Activated CD4-positive, alpha-beta T cell treated with anti-CD3 and anti-CD28 coated beads, Interleukin-2, amount 50 U/mL, for 48 hours (primary cell): ENCODE measurements at places on chromosomes 13 and 19.

DNA sequence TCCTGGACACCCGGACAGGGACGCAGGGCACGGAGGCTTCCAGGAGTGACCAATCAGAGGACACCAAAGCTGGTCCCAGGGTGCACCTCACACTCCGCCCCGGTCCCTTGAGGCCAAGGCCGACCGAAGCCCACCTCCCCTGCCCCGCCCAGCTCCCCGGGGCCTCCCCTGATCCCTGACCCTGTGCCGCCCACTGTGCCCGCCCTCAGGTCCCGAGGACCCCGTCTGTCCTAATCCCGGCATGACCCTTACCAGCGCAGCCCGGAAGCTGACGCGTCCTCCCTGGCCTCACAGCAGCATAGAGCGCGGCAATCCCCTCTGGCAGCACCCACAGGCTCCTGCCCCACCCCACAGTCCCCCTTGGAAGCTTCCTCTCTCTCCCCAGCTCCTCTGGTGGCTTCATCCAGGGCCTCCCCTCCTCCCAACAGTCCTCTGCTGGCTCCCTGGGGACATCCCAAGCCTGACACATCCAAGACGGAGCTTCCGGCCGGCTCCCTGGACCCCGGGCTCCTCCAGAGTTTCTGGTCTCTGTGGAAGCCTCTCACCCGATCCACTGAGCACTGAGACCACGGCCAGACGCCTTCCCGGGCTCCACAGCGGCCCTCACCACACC lies 7.4 kb upstream of the CDC34 start:
- no peak for DNase-seq

DNA sequence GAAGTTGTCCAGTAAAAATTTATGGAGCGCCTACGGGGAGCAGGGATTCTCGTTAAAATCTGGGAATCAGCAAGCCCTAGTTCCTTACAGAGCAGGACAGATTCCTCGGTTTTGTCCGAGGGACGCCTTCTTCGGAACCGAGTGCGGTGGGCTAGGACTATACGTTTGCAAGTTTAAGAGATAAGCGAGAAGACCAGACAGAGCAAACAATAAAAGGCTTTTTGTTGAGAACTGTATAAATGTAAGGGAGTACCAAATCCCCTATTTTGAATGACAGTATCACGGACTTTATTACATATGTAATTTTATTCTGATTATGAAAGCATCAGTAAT lies 971 bp upstream of the ANKRD10 start:
- DNase-seq, result no peak

DNA sequence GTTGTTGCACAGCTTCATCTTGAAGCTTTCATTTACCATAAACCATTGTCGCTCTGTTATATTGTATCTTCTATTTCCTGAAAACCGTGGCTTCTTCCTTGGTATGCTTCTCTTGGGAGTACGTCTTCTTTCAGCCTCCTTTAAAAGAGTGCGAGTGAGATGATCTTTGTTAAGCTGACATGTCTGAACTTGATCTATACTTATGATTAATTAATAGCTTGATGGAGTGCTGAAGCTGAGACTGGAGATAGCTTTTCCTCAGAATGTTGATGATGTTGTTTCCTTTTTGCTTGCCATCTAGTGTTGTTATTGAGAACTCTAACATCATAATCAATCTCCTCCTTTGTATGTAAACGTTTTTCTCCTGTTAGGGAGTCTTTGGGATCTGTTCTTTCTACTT lies 529.3 kb upstream of the SPRY2 start:
- DNase-seq, result no peak

GRCh38 chr19:40726279-40726678 lies 9.4 kb downstream of the ITPKC start:
- no peak for DNase-seq

GRCh38 chr13:106472621-106473020 lies 62.8 kb downstream of the EFNB2 start:
- DNase-seq, result no peak

GRCh38 chr19:29653398-29653797 lies 11.9 kb upstream of the PLEKHF1 start:
- DNase-seq, result no peak

DNA sequence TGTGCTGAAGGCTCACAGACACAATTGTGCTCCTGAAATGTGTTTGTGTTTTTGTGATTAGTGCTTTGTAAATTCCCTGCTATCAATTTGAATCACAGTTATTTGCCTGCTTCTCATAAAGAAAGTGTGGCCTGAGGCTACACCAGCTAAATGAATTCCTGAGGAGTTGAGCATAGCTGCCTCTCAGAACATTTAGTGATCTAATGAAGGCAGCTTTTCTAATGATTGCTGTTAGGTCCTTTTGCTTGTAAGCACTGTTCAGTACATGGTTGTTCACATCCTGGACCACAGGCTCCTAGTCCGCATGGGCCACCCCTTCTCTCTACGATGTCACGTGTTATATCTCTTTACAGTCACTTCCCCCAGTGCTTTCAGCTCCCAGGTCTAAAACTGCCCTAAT lies 238.2 kb downstream of the B3GLCT start:
- no peak for DNase-seq

- DNase-seq, result no peak
These were observed 97.3 kb upstream of the MCF2L start for GRCh38 chr13:112871742-112872141.

GRCh38 chr13:83876546-83876945 lies 5.7 kb downstream of the SLITRK1 start:
- DNase-seq, result no peak

GRCh38 chr13:45042539-45042938 lies 53.2 kb downstream of the GPALPP1 start:
- no peak for DNase-seq

GRCh38 chr13:26376430-26376829 lies 122.5 kb downstream of the CDK8 start:
- no peak for DNase-seq

DNA sequence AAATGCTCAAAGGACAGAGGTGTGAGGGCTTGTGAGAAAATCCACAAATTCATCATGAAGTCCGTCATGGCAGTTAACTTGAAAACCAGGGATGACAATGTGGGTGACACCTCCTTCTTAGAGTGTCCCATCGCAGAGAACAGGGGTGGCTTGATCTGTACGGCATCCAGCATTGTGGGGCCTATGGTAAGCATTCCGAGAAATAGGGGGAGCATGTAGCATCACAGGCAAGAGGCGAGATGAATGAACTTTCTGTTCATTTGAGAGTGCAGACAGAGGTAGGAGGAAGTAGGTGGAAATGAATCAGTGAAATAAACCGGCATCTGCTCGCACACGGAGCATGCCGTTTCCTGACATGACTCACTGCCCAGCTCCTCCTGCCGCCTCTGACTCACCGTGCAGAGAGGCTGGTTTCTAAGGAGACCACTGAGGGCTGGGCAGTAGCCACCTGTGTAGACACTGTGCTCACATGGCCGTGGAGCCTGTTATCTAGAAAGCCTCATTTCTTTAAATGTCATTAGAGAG lies 339.0 kb downstream of the RFC3 start:
- DNase-seq, result peak; percentile 40

- DNase-seq, result no peak
These were observed 29.6 kb downstream of the ELL start for GRCh38 chr19:18491995-18492953.

DNA sequence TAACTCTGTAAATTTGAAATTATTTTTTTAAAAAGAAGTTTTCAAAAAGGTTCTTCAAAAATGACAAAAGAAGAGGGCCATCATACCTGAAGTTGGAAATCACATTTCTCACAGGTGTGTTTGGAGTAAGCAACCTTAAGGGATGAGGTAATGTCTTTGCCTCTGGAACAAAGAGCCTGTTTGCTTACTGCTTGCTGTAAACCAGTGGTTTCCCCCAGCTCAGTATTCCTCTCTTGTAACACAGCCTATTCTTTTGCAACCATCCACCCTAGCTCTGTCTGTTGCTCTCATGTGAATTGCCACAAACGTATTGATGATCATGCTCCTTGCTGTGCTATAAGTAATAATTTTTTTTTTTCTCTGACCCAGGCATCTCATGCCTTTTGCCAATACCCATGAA lies 38.1 kb downstream of the UCHL3 start:
- no peak for DNase-seq

GRCh38 chr13:91652404-91653301 lies 254.2 kb downstream of the GPC5 start:
- no peak for DNase-seq

DNA sequence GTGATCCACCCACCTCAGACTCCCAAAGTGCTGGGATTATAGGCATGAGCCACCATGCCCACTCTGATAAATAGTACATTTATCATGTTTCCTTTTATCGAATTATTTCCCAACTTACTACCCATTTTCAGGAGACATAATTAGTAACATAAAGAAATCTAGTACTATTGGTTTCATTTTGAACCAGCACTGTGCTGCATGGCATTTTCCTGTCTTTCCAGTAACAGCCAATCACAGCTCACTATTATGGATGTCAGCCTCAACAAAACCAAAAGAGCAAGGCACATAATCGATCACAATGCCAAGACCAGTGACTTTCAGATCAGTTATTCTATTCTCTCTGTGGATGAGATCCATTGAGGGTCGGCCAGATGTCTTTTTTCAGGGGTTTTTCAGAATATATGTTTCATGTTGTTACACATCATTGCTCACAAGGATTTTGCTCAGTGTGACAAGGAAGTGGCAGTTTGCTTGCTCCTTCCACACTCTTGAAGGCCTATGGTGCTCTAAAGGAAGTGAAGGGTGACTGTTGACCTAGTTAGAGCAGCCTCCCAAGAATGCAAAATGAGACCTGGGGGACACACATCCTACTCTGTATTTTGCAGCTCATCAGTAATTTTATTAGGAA lies 233.4 kb downstream of the KCNRG start:
- DNase-seq, result no peak

GRCh38 chr19:38717051-38717450 lies 27.2 kb downstream of the CAPN12 start:
- no peak for DNase-seq

- DNase-seq, result no peak
These were observed 4.7 kb upstream of the YJEFN3 start for GRCh38 chr19:19524053-19524452.

GRCh38 chr19:42132851-42133528 lies 744 bp upstream of the POU2F2 start:
- peak; percentile 82 for DNase-seq

DNA sequence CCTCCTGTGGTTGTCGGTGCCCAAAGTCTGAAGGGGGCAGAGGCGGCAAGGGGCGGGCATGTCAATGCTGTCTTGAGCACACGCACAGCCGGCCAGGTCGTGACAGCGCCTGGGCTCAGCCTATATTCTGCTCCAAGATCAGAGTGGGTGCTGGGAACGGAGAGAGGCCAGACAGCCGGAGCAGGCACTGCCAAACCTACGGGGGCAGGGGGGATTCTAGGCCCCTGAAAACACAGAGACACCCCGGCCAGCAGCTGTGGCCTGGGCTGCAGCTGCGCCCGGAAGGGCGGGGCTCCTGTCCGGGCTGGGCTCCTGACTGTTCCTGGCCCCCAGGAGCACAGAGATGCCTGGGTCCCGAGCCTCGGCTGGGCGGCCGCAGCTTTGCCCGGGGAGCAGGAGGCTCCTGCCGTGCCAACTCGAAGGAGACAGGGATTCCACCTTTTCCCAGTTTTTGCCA lies 2662.9 kb upstream of the PCDH20 start:
- no peak for DNase-seq

GRCh38 chr19:28701491-28701890 lies 511.5 kb downstream of the UQCRFS1 start:
- no peak for DNase-seq

- DNase-seq, result peak; percentile 61
These were observed 124.1 kb downstream of the COG6 start for GRCh38 chr13:39779337-39780265.

DNA sequence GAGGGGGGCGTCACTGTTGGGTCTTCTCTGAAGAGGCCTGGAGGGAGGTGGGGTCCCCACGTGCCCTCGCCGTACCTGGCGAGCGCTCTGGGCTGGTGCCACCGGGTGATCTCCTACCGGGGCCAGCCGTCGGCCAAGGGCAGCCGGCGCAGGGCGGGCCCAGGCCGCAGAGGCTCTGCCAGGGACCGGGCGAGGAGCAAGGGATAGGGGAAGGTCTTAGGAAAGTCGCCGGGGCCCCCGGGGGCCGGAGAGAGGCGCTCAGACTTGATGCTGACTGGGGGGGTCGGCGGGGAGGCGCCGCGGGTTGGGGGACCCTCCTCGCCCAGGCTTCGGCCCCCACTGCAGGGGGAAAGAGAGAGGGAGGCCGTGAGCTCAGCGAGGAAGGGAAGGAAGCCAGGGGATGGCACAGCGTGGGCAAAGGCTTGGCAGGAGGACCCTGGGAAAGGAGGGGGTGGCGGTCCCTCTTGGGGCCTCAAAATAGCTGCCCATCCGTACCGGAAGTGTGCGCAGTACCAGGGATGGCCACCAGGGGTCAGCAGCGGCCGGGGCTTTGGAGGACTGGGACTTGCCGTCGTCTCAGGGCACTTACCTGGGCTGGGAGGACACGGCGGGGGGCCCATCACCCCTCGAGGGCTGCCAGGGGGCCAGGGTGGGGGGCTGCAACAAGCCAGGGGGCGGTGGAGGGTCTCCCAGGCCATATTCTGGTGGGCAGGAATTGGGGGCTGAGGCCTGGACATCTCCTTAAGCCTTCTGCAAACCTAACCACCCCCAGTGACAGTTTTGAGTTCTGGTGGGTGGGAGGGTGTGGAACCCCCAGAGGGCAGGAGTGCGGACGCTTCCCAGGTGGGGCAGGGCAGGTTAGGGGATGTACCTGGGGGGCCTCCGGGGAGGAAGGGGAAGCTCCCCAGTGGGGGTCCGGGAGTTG lies 7.7 kb upstream of the TMEM161A start:
- peak; percentile 94 for DNase-seq

- DNase-seq, result no peak
These were observed 762.2 kb upstream of the PRR20A start for GRCh38 chr13:56378566-56378965.

GRCh38 chr13:71865874-71866334 lies 1.1 kb downstream of the DACH1 start:
- DNase-seq, result peak; percentile 1

GRCh38 chr13:40476175-40476958 lies 190.1 kb downstream of the FOXO1 start:
- no peak for DNase-seq

DNA sequence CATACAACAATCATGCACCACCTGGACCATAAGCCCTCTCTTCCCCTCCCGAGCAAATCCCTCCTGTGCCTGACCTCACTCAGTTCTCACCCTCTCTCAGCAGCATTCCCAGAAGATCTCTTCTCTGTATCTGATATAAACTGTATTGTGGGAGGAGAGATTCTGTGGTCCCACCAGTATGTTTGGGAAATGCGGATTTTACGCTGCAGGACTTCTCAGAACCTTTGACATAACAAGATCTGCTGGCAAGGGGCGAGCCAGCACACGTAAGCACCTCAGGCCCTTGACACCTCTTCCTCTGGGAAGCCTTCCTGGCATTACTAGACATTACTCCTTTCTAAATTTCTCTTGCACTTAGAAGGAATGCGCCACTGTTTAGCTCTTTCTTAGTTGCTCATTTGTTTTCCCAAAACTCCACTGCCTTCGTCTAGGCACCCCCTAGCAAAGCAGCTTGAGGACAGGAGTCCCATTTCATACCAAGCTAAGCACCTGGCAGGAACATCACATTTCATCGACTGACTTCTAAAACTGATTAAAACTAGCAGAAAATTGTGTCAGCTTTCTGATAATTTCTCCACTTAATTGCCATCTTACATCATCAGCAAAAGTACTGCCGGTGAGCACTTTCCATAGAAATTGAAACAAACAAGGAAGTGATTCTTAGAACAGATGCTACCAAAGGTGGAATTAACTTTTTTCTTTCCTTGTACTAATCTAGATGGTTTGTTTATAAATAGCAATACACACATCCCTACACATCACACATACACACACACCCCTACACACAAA lies 63.2 kb downstream of the CCDC70 start:
- no peak for DNase-seq

GRCh38 chr13:52461265-52461664 lies 6.0 kb downstream of the CKAP2 start:
- DNase-seq, result no peak

- no peak for DNase-seq
These were observed 117.2 kb downstream of the MIPEP start for GRCh38 chr13:23771956-23772355.
